ENCODE measurements at places on chromosomes 5 and 9.
A peak's percentile ranks its signal among the peaks of the same experiment; 100 is the strongest.

GRCh38 chr5:40554813-40555212 lies 124.9 kb upstream of the PTGER4 start:
- no peak for DNase-seq

GRCh38 chr9:22175972-22176545 lies 167.0 kb upstream of the CDKN2B start:
- no peak for DNase-seq

- DNase-seq = peak; percentile 23
These were observed 188.8 kb upstream of the GLRA1 start for GRCh38 chr5:152113401-152113800.

GRCh38 chr9:99244344-99245260 lies 22.5 kb downstream of the SEC61B start:
- no peak for DNase-seq

- DNase-seq = peak; percentile 75
These were observed 166.8 kb downstream of the ARHGEF28 start for GRCh38 chr5:73792687-73793320.

DNA sequence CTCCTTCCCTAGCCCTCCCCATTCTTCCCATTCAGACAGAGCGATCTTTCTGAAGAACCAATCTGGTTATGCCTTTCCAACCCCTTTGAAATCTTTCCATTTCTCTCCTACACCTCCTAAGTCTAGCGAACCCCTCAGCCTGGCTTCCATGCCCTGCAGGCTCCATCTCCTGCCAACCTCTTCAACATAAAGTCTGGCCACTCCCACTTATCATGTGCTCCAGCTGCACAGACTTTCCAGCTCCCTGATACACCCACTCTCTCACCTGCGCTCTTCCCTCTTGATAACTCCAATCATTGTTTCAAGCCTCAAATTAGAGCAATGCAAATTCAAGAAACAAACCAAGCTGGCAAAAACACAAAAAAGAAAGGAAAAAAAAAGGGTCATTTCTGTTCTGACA lies 3.8 kb upstream of the ORM1 start:
- DNase-seq = no peak

Data from CD4-positive, alpha-beta T cell (primary cell).